Nephron progenitor cell (in vitro differentiated cells): ENCODE measurements at places on chromosomes 13 and 19.

DNA sequence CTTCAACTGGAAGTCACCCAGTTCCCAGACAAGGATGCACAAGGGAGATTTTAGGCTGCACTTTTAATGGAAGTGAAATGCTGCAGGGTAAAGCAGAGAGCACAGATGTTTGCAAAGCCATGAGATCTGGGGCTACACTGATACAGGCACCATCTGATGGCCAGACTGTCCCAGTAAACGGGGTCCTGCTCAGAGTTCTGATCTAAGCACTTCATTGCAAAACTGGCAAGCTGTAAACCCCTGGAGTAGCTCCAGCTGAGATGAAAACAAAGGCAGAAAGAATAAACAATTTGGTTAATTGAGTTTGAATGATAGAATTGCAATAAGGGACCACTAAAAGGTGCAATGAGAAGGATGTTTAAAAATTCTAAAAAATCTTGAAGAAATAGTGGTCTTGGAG lies 197.1 kb downstream of the OXGR1 start:
- DNase-seq = no peak

- DNase-seq = no peak
Observed at GRCh38 chr13:69921156-69921555, 186.5 kb upstream of the ATXN8OS start.

- peak; percentile 29 for DNase-seq
Observed at GRCh38 chr19:12913011-12913561, 6.0 kb downstream of the SYCE2 start.

GRCh38 chr13:39401046-39401705 lies 201.8 kb downstream of the LHFPL6 start:
- DNase-seq = no peak

DNA sequence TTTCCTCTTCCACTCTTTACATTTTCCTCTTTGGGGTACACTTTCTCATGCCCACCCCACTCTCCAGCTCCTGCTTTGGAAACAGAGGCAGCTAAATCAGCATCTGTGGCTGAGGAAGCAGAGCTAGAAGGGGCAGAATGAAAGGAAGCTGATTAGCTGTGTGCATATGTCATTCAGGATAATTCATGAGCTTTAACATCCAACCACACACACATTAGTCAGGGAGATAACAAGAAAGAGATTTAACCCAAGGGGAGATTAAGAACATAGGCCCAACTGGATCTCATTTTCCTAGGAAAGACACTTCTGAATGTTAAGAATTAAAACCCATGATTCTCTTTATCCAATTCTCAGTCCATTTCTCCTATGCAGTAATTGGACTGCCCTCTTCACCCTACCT lies 405.5 kb downstream of the TBC1D4 start:
- DNase-seq = no peak

GRCh38 chr19:45508861-45509691 lies 1.8 kb downstream of the VASP start:
- peak; percentile 66 for DNase-seq

DNA sequence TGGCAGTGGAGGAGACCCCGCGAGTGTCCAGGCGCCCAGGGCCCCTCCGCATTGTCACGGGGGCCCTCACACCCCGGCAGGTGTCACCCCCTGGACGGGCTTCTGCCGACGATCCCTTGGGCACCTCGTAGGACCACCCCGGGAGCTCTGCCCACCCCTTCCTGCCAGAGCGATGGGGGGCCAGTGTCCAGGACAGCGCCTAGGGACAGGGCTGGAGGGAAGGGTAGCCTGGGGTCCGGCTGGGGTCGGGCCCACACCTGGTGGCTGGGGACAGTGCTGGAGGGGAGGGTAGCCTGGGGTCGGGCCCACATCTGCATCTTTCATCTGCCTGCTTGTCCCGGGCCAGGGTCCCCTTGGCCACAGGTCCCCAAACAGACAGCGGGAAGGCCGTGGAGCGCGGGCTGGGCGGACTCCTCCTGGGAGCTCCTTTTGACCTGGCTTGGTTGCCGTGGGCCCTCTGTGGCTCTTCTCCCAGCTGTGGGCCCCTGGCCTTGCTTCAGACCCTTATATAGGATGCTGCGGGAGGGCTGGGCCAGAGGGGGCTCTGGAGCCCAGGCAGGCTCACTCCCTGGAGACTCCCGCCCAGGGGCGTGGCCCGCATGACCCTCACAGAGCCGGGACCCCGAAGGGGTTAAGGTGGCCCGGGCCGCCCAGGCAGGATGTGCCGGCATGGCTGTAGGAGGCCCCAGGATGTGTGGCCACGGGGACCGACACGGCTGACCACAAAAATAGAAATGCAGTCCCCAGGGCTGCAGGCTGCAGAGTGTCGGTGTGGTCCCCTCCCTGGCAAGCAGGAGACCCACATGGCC lies 74.1 kb upstream of the MCF2L start:
- peak; percentile 54 for DNase-seq

- DNase-seq = no peak
Observed at GRCh38 chr13:101150998-101151397, 265.3 kb downstream of the NALCN start.
